B cell (primary cell): ENCODE measurements at places on chromosomes 13 and 19. TPM values are rescaled to one million over a fixed set of nuclear protein-coding genes. Genes with fewer than 3 reads are reported as not detected.

DNA sequence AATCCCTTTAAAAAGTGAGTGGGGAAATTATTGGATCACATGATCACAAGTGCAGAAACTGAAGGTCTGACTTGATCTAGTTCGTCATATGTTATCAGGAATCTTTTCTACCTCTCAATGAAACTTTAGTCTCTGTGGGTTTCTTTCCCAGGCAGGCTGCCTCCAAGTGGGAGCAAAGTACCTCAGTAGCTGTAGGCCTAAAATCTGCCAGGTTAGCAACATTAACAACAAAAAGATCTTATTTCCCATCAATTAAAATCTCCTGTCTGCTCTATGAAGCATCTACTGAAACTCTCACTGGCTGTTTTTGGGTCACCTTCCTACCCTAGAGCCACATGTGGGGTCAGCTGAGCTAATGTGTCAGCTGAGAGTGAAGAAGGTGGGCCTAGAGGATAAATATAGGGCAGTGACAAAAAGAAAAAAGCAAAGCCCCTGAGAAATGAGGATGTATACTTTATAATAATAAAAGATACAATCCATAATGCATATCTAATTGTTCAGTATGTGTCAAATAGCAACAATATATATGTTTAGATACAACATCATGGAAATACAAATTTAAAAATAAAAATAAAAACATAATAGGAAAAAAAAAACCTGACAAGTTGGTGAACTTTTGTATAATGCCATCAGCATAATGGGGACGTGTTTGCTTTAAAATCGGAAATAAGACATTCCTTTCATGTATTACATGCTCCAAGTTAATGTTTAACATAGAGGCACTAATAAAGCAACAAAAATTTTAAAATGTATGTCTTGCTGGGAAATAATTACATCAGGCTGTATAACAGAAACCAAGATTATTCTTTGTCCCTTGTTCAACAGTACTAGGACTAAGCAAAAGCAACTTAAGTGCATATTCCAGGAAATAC is 141.1 kb downstream of the GPC5 start:
- no peak overlapping the region for H3K27ac ChIP-seq
- no peaks in the 10 kb centered on the region for H3K4me1 ChIP-seq
- DNase-seq = no peak
- H3K36me3 ChIP-seq = no peaks in the 10 kb centered on the region

- no peak overlapping the region for H3K27ac ChIP-seq
- no peak overlapping the region for H3K4me3 ChIP-seq
- H3K4me1 ChIP-seq = peaks cover 29% of the 10 kb centered on the region
- no peaks in the 10 kb centered on the region for H3K27me3 ChIP-seq
Measured at GRCh38 chr19:17243830-17244617, 1.7 kb downstream of the NR2F6 start.

GRCh38 chr19:7856679-7857663 is 17.2 kb downstream of the PRR36 start:
- H3K4me3 ChIP-seq = no peak overlapping the region
- DNase-seq = no peak
- H3K27ac ChIP-seq = no peak overlapping the region

DNA sequence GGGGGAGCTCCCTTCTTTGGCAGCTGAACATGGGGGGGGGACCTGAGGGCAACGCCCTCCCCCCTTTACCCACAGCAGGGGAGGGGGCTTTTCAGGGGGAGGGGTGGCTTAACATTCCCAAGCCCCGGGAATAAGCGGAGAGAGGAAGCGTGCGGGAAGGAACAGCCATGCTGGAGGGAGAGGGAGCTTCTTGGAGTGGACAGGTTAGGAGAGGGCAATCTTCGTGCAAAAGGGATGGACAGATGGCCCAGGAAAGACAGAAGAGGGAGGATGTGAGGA is 10.8 kb downstream of the C19orf81 start:
- H3K36me3 ChIP-seq = no peaks in the 10 kb centered on the region
- peaks cover 21% of the 10 kb centered on the region for H3K4me1 ChIP-seq
- H3K27me3 ChIP-seq = peaks cover 51% of the 10 kb centered on the region
- DNase-seq = no peak
- no peak overlapping the region for H3K4me3 ChIP-seq

- no peak overlapping the region for H3K4me3 ChIP-seq
- no peaks in the 10 kb centered on the region for H3K27me3 ChIP-seq
- DNase-seq = no peak
- H3K36me3 ChIP-seq = no peaks in the 10 kb centered on the region
- no peak overlapping the region for H3K27ac ChIP-seq
Measured at GRCh38 chr13:60066226-60066625, 97.5 kb downstream of the DIAPH3 start.

- no peak overlapping the region for H3K27ac ChIP-seq
- no peak for DNase-seq
- H3K4me3 ChIP-seq = no peak overlapping the region
- no peaks in the 10 kb centered on the region for H3K27me3 ChIP-seq
Measured at GRCh38 chr13:101307181-101307701, 109.1 kb downstream of the NALCN start.

- H3K27ac ChIP-seq = no peak overlapping the region
- no peak for DNase-seq
- peaks cover 6% of the 10 kb centered on the region for H3K27me3 ChIP-seq
- no peak overlapping the region for H3K4me3 ChIP-seq
Measured at GRCh38 chr13:49812812-49813211, 20.3 kb upstream of the KPNA3 start.

DNA sequence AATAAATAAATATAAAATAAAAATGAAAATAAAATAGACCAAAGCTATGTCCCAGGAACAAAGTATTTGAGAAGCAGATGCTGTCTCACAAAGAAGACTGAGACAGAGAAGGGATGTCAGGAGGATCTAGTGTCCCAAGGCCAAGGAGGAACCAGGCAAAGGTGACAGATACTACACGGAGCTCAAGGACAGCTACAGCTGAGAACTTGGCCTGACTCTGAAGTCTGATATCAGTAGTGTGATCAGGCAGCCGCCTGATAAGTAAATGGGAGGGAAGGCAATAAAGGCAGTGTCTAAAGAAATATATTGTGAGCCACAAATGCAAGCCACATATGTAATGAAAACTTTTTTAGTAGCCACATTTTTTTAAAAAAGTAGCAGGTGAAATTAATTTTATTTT is 20.4 kb upstream of the NANOS3 start:
- H3K27ac ChIP-seq = no peak overlapping the region
- H3K27me3 ChIP-seq = no peaks in the 10 kb centered on the region
- DNase-seq = no peak
- peaks cover 5% of the 10 kb centered on the region for H3K4me1 ChIP-seq
- H3K4me3 ChIP-seq = no peak overlapping the region

DNA sequence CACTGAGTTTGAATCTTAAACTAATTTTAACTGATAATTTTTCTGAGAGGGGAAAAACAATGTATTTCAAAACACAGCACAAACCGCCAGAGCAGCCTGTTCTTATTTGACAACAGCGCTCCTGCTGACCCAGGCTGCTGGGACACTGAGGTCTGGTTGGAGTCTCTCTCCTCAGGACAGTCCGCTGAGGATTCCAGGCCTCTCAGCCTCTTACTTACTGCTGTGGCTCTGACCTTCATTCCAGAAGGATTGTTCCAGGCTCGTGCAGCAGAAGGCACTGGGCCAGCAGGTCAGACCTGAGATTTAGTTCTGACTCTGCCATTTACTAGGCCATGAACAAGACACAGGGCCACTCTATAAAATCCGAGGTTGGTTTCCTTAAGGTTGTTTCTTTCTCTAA is 393.6 kb downstream of the TDRD3 start:
- H3K4me1 ChIP-seq = no peaks in the 10 kb centered on the region
- H3K36me3 ChIP-seq = no peaks in the 10 kb centered on the region
- H3K27ac ChIP-seq = no peak overlapping the region
- DNase-seq = no peak

GRCh38 chr19:13207846-13208671 is 57.8 kb downstream of the IER2 start:
- H3K27ac ChIP-seq = peak overlapping the region; percentile 89
- H3K4me1 ChIP-seq = peaks cover 40% of the 10 kb centered on the region
- no peaks in the 10 kb centered on the region for H3K27me3 ChIP-seq
- H3K36me3 ChIP-seq = no peaks in the 10 kb centered on the region

- peak overlapping the region; percentile 68 for H3K4me3 ChIP-seq
- H3K36me3 ChIP-seq = no peaks in the 10 kb centered on the region
- peak overlapping the region; percentile 83 for H3K27ac ChIP-seq
- DNase-seq = no peak
Measured at GRCh38 chr19:39540333-39540673, 342 bp upstream of the EID2 start.

The NUFIP1 gene
- 4.7 and 5.8 TPM in 2 replicates for total RNA-seq

The ATP4A gene
- not detected in 2 replicates for total RNA-seq

The CBARP gene
- 0.12 TPM in 1 of 2 replicates, not detected in the other for total RNA-seq

The ZNF470 gene
- 6.9 and 11.9 TPM in 2 replicates for total RNA-seq

The NXNL1 gene
- total RNA-seq = not detected in 2 replicates

The NCR1 gene
- total RNA-seq = not detected in 2 replicates
